ENCODE measurements at places on chromosomes 2 and 18. TPM values are rescaled to one million over a fixed set of nuclear protein-coding genes. Genes with fewer than 3 reads are reported as not detected.

- no peaks in the 10 kb centered on the region for H3K36me3 ChIP-seq
- no peak overlapping the region for H3K4me3 ChIP-seq
- DNase-seq, result no peak
- no peak overlapping the region for H3K27ac ChIP-seq
- H3K4me1 ChIP-seq, result no peaks in the 10 kb centered on the region
These were observed 37.2 kb upstream of the CFAP36 start for GRCh38 chr2:55482186-55482884.

DNA sequence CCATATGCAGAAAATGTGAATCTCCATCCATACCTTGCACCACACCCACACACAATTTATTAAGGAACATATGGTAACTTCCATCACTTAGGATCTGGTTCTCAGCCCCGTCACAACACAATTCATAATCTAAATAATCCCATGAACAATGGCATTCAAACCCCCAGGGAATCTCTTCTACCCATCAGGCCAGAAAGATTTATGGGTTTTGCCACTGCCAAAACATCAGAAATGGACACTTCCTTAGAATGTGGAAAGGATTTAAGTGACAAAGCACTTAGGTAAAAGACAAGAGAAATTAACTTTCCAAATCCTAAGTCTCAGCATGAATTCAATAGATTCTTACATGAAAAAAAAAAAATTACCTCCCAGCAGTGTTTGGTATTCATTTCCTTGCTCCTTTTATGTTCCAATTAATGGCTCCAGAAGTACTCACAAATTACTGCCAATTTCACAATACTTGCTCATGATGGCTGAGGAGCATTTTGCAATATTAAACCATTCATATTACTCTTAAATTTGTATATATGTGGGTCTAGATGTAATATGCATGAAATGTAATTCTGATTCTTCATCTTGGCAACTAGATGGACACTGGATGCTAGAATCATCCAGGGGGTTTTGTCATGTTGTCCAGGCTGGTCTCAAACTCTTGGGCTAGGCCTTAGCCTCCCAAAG, 56.5 kb upstream of the TMEM247 start:
- H3K27ac ChIP-seq, result no peak overlapping the region
- H3K4me1 ChIP-seq, result no peaks in the 10 kb centered on the region
- H3K27me3 ChIP-seq, result no peaks in the 10 kb centered on the region
- DNase-seq, result no peak
- no peaks in the 10 kb centered on the region for H3K36me3 ChIP-seq

The MYL1 gene
- not detected for total RNA-seq

GRCh38 chr2:501667-502066, 175.5 kb downstream of the TMEM18 start:
- no peak for DNase-seq
- H3K4me3 ChIP-seq, result no peak overlapping the region
- H3K4me1 ChIP-seq, result no peaks in the 10 kb centered on the region
- no peaks in the 10 kb centered on the region for H3K27me3 ChIP-seq

DNA sequence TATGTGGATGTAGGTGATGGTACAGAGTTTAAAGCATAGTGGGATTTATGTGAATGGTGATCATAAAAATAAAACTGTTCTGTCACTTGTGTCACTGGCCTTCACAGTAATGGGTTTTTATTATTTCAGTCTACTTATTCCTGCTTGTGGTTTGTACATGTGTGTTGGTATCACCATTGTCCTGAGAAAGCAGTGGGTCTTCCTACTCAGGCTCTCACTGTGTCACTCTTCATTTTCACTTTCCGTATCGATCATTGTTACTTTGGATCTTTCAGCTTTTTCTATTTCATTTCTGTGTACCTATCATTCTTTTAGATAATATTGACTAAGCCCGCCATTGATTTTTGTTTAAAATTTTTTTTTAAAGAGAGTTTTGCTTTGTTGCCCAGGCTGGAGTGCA, 7.4 kb downstream of the MRPL30 start:
- H3K4me1 ChIP-seq, result no peaks in the 10 kb centered on the region
- no peaks in the 10 kb centered on the region for H3K27me3 ChIP-seq
- H3K27ac ChIP-seq, result no peak overlapping the region
- DNase-seq, result no peak
- H3K4me3 ChIP-seq, result no peak overlapping the region
- peaks cover 48% of the 10 kb centered on the region for H3K36me3 ChIP-seq

- H3K4me3 ChIP-seq, result no peak overlapping the region
- peaks cover 89% of the 10 kb centered on the region for H3K4me1 ChIP-seq
- H3K27ac ChIP-seq, result no peak overlapping the region
- DNase-seq, result peak; percentile 47
- H3K27me3 ChIP-seq, result no peaks in the 10 kb centered on the region
These were observed 17.6 kb upstream of the CD28 start for GRCh38 chr2:203688798-203689197.

DNA sequence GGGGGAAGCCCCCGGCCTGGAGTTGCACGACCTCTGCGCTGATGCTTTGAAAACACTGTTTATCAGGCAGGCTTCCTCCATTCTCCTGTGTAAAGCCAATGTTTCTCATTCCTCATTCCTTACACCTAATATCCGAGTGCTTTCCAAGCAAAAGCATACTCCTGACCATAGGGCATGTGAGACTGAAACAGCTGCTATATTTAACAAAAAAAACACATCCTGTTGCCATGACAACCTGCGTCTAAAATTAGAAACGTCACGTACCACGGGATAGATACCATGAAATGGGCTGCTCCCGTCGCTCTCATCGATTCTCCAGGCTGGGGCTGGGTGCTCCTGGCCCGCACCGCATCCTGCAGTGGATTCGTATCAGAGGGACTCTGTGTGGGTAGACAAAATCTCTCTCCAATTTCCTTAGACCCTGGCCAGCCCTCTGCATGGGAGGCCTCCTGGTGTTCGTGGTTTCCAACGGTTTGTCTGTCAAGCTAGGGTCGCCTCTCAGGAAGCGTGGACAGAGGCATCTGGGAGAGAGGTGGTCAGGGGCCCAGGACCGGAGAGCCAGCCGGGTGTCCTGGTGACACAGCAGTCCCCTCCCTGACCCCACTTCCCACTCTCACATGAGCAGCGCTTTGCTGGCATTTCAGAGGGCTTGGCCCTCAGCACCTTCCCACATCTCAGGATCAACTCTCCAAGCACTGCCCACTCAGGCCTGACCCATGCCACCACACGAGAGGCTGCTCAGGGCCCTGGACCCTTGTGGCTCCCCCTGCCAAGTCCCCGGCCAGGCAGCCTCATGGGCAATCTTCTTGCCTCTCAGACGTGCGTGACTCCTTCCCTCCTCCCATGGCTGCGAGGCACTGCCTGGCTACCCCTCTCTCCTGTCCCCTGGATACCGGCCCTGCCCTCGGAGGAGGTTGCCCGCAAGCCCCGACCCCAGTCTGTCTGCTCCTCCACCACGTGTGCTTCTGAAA, 268.1 kb downstream of the NDUFA10 start:
- H3K27me3 ChIP-seq, result no peaks in the 10 kb centered on the region
- no peak for DNase-seq
- no peak overlapping the region for H3K27ac ChIP-seq
- no peak overlapping the region for H3K4me3 ChIP-seq

DNA sequence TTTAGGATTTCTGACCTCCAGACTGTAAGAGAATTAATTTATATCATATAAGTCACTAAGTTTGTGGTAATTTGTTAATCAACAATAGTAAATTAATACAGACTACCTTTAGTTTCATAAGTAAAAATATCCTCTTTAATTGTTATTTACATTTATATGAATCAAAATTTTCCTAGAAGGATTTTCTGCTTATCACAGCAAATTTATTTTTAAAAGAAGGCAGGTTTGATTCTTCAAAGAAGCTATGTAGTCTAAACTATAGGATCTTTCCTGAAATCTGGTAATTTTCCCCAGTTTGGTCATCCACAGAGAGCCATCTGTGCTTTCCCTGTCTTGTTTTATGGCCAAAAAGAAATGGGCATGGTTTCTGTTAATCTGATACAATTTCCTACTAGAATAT, 13.1 kb upstream of the VRK2 start:
- no peaks in the 10 kb centered on the region for H3K36me3 ChIP-seq
- H3K4me1 ChIP-seq, result no peaks in the 10 kb centered on the region
- H3K27me3 ChIP-seq, result no peaks in the 10 kb centered on the region
- no peak overlapping the region for H3K4me3 ChIP-seq

DNA sequence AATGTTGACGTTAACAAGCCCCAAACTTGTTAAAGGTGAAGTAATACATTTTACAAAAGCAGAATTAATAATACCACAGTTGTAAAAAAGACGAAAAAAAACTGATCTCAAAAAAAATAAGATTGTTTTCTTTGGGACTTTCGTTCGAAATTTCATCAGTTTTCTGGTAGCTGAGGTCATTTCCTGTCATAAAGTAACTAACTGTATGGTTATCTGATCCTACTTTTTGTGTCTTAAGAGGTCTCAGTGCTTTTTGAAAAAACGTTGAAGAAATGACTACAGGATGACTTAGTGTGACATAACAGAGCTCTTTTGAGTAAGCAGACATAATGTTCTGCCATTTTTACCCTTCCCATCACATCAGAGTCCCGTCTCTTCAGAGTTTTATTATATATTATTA, 79.3 kb downstream of the BIRC6 start:
- no peaks in the 10 kb centered on the region for H3K4me1 ChIP-seq
- H3K4me3 ChIP-seq, result no peak overlapping the region
- no peaks in the 10 kb centered on the region for H3K27me3 ChIP-seq
- DNase-seq, result no peak
- H3K36me3 ChIP-seq, result peaks cover 82% of the 10 kb centered on the region

DNA sequence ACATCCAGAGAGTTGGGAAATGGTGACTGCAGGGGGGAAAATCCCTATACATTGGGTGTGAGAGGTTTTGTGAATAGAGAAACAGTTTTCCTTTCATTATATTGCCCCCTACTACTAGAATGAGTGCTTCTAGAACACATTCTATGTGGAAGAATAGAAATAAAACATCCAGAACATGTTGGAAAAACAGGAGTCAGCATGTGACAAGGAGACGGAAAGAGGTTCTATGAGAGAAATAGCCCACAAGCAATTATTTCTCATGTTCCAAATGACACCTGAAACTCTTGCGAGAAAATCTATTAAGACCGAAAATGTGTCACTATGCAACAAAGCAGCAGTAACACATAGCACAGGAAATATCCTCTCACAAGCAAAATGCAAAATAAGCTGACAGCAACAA, 202.7 kb upstream of the SPOPL start:
- no peaks in the 10 kb centered on the region for H3K27me3 ChIP-seq
- DNase-seq, result no peak
- H3K4me3 ChIP-seq, result no peak overlapping the region
- no peaks in the 10 kb centered on the region for H3K36me3 ChIP-seq
- no peak overlapping the region for H3K27ac ChIP-seq
- H3K4me1 ChIP-seq, result no peaks in the 10 kb centered on the region

The MAP2 gene
- 22.6 TPM for total RNA-seq

- no peak overlapping the region for H3K4me3 ChIP-seq
- H3K36me3 ChIP-seq, result no peaks in the 10 kb centered on the region
- H3K27ac ChIP-seq, result no peak overlapping the region
- H3K4me1 ChIP-seq, result no peaks in the 10 kb centered on the region
These were observed 19.4 kb upstream of the ATP6V1B1 start for GRCh38 chr2:70916291-70916690.

The ELOA2 gene
- total RNA-seq, result not detected

DNA sequence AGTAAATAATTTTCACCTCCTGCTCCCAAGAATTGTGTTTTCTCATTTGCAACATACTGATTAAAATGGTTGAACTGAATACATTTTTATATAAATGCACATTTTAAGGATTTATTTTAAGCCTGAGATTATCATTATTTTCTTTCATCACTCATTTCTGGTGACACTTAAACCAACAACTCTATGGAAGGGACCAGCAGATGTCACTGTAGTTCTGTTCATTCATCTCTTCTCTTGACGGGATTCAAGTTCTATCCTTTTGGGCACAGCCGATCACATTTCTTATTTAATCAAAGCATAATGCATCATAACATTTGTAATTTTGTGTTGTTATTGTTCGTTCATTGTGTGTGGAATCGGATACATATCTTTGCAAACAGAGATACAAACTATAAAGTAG, 417.9 kb downstream of the HRH4 start:
- no peak overlapping the region for H3K4me3 ChIP-seq
- no peaks in the 10 kb centered on the region for H3K4me1 ChIP-seq
- no peak overlapping the region for H3K27ac ChIP-seq
- H3K36me3 ChIP-seq, result no peaks in the 10 kb centered on the region
- DNase-seq, result no peak

The PIEZO2 gene
- 11.1 TPM for total RNA-seq

DNA sequence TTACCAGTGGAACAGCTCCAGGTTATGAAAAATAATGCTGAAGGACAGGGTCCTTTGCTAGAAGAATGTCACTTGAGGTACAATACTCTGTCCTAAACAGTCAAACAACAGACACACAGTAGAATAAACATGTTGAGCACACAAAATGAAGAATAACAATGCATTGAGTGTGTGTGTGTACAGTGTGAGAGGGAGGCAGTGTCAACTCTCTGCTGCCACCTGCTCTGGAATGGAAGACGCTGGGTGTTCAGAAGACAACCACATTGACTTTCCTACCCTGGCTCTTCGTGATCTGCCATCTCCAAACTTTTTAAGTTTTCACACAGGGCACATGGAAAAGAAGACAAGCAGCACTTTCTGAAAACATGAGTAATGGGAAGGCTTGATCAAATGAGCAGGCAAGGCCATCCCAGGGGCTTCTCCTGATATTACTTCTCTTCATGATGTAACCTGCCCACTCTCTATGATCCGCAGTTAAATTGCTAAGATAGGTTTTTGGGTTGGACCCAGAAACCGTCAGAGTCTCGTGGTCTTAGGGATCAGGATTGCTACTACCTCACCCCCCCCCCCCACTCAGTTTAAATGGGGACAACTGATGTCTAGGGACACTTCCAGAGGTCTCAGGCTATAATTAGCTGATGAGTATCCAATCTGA, 533.2 kb upstream of the TNP1 start:
- H3K27ac ChIP-seq, result no peak overlapping the region
- H3K27me3 ChIP-seq, result no peaks in the 10 kb centered on the region
- H3K4me1 ChIP-seq, result no peaks in the 10 kb centered on the region
- H3K4me3 ChIP-seq, result no peak overlapping the region
- no peak for DNase-seq
- no peaks in the 10 kb centered on the region for H3K36me3 ChIP-seq

Measured in lower lobe of right lung (tissue), 2 donors.